ENCODE measurements at places on chromosomes 6 and 20.

DNA sequence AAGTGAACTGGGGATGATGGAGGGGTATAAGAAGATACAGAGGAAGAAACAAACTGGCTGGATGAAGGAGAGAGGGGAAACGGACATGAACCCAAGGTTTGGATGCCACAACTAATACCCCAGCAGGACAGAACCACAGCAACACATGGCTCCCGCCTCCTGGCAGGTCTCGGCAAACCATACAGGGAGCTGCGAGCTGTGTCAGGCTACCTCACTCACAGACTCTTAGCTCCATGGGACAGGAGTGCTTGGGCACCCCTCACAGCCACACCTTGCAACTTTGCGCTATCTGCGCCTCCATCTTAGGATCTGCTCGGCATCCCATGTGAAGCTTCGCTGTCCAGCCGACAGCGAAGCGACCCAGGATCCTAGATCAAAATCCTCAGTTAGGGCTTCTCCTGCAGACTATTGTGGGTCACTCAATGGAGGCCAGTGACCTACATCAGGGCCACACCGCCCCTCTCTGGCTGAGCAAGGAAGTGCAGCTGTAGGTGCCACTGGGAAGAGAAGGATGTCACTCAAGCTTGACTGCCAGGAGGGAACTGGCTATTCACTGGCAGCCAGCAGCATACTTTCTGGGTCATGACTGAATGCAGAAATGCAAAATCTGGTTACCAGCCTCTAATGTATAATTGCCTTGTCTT is 174.4 kb upstream of the RIN2 start:
- peak; percentile 83 for DNase-seq

- DNase-seq = no peak
Observed at GRCh38 chr6:144134737-144135136, 15.6 kb upstream of the STX11 start.

DNA sequence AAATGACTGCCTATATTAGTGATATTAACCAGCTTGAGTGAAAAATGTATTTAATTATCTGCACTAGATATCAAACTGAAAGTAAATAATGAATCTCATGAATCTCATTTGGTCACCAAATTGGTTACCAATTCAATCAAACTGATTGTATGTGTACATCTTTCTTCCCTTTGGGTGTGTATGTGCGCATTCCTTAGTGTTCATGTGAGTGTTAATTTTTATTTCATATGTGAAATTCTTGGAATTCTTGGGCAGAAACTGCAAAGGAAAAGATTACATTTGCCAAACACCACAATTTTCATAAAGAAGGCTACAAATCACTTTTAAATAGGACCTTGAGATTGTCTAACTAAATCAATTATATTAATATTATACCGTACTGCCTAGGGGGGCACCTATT is 648.4 kb upstream of the MARCKS start:
- DNase-seq = no peak

DNA sequence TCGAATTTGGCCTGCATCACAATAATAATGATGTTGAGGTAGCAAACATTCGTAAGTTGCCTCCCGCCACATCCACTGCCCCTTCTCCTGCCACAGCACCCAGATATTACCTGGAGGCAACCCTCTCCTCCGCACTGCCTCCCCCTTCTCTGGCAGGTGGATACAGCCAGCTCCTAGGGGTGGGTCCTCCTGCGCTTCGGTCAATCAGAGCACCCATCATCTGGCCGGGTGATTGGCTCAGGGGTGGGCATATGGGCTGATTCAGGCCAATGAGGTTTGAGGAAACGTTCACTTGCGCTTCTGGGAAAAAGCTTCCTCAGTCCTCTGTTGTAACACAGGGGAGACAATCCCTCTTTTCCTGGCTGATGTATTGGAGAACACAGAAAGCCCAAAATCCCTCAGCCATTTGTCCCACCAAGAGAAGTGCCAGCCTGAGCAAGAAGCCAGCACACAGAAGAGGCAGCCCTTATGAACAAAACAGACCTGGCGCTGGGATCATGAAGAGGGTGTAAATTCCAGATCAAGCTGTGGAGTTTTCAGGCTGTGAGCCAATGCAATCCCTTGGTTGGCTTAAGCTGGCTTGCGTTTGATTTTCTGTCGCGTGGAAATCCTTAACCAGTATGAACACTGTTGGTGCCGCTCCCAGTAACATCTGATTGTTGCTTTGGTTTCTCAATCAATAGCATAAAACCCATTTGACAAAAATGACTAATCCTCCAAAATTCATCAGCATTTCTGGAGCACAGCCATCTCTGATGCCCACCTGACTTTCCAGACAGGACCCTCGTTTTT is 82.2 kb downstream of the PRDM1 start:
- DNase-seq = no peak

DNA sequence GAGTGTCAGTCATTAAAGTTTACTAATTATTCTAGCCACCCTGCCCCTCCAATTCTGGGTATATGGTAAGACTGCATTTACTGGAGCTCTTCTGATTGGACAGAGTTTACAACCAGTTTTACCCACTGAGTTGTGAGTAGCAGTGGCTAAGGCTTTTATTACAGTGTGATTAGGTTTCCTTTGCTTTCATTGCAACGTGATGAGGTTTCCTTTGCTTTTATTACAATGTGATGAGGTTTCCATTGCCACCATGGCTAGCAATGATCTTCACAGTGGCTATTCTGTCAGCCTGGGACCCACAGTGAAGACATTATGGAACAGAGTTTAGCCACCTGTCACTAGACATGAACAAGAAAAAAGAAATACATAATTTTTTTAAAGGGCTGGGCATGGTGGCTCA is 710.2 kb upstream of the FLRT3 start:
- no peak for DNase-seq

DNA sequence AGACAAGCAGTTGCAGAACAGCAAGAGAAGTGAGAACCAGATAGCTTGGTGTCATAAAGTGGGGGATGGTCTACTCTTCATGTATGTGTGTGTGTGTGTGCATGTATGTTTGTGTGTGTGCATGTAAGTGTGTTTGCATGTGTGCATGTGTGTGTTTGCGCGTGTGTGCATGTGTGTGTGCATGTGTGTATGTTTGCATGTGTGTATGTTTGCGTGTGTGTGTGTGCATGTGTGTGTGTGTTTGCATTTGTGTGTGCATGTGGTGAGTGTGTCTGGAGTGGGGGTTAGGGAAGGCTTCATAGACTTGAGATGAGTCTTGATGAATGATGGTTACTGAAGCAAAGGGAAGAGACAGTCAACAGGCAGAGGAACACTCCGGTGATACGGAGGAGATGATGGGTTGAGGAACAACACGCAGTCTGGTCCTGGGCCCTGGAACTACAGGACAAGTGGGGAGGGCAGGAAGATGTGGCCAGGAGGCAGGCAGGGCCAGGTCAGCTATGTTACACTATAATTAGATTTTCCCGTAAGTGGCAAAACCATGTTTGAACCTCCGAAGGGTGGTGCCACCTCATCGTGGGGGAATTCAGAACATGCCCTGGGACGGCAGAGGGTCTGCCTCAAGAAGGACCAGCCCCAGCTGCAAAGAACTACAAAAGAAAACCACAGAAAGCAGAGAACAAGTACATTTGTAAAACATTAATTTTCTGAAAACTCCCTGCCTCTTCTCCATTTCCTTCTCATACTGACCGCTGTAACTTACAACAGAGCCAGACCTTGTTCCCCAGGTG is 38.7 kb upstream of the PDE10A start:
- no peak for DNase-seq

DNA sequence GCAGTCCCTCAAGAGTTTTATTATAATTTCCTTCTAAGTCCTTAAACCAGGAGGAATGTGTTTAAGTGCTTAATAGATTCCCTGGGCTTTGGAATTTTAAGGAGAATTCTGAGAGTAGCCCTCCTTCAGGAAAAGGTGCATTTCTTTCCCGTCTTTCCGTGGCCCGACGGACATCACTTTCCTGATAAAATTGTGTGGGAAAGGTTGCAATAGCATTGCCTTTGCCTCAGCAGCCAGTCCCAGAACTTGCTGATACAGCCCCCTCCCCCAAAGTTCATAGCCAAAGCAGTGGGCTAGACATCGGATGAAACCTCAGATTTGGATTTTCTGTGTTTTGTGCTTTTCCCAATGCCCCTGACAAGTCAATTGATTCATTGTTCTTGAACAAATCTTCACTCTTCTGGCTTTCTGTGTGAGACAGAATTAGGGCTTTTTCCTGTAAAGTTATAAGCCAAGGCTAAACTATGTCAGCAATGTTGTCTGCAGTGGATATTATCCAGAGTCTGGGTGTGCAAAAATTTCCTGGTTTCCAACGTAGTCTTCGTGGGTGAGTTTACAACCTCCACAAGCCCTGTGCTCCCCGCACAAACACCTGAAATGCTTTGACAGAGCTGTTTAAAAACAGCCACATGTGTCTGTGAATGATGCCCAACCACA is 1.1 kb upstream of the SMOC2 start:
- no peak for DNase-seq

DNA sequence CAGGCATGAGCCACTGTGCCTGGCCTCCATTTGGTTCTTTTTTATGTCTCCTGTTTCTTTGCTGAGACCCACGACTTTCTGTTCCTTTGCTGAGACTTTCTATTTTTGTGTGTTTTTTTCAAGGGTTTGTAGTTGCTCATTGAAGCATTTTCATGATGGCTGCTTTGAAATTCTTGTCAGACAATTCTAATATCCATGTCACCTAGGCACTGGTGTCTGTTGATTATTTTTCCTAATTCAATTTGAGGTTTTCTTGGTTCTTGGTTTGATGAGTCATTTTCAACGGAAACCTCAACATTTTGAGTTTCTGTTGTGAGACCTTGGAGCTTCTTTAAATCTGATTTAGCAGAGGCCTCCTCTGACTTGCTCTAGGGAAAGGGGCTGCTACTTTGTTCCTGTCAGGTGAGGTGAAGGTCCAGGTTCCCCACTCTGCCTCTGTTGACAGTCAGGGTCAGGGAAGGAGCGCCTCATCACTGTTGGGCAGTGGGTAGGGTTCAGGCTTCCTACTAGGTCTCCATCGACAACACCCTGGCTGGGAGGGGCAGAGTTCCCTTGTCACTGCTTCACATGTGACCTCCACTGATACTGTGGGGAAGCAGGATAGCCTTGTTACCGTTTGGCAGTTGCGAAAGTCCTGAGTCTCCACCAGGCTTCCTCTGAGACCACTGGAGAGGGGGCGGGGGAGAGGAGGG is 67.2 kb upstream of the RNF24 start:
- DNase-seq = no peak
